ENCODE measurements at places on chromosomes 5 and 9. TPM values are rescaled to one million over a fixed set of nuclear protein-coding genes. Genes with fewer than 3 reads are reported as not detected.
A peak's percentile ranks its signal among the peaks of the same experiment; 100 is the strongest.

The PTGR1 gene
- total RNA-seq, result 86.2 TPM

GRCh38 chr5:78597974-78598371 is 50.6 kb downstream of the LHFPL2 start:
- no peaks in the 10 kb centered on the region for H3K27me3 ChIP-seq
- no peak overlapping the region for H3K4me3 ChIP-seq
- DNase-seq, result no peak
- H3K4me1 ChIP-seq, result peaks cover 14% of the 10 kb centered on the region
- no peak overlapping the region for H3K27ac ChIP-seq

DNA sequence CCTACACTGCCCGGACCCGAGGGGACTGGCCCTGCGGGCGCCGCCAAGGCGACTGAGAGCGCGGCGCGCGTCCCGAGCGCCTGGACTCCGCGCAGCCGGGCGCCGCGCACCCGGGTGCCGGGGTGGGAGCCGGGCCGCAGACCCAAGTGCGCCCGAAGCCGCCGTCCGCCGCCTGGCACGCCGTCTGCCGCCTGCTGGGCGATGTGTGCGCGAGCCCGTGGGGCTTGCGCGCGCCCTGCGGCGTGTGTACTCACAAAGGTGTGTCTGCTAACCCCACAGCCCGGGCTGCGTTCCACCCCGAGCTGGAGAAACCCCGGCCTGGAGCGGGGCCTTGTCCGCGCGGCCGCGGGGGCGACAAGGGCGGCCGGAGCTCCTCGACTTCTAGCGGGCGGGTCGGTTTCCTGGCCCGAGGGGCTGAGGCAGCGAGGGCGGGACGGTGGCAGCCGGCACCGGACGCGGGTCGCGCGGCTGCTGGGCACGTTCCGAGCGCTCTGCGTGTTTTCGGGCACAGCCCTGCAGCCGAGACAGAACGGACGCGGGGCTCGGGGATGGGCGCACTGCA is 1.1 kb upstream of the ZSWIM6 start:
- H3K4me1 ChIP-seq, result peaks cover 18% of the 10 kb centered on the region
- peak overlapping the region; percentile 96 for H3K27ac ChIP-seq
- H3K4me3 ChIP-seq, result peak overlapping the region; percentile 97
- peak; percentile 88 for DNase-seq
- no peaks in the 10 kb centered on the region for H3K36me3 ChIP-seq

GRCh38 chr5:181205761-181206649 is 1.0 kb upstream of the TRIM7 start:
- peaks cover 4% of the 10 kb centered on the region for H3K4me1 ChIP-seq
- peak overlapping the region; percentile 87 for H3K27ac ChIP-seq
- no peaks in the 10 kb centered on the region for H3K27me3 ChIP-seq
- H3K4me3 ChIP-seq, result peak overlapping the region; percentile 53

- no peak for DNase-seq
- H3K27ac ChIP-seq, result no peak overlapping the region
- no peak overlapping the region for H3K4me3 ChIP-seq
- H3K27me3 ChIP-seq, result no peaks in the 10 kb centered on the region
Measured at GRCh38 chr5:169339869-169340268, 38.9 kb upstream of the SLIT3 start.

GRCh38 chr9:20022410-20022809 is 233.6 kb upstream of the SLC24A2 start:
- H3K4me1 ChIP-seq, result no peaks in the 10 kb centered on the region
- no peaks in the 10 kb centered on the region for H3K27me3 ChIP-seq
- no peak overlapping the region for H3K27ac ChIP-seq
- no peak overlapping the region for H3K4me3 ChIP-seq
- no peak for DNase-seq

- H3K4me3 ChIP-seq, result no peak overlapping the region
- DNase-seq, result no peak
- no peaks in the 10 kb centered on the region for H3K4me1 ChIP-seq
- H3K36me3 ChIP-seq, result no peaks in the 10 kb centered on the region
- no peaks in the 10 kb centered on the region for H3K27me3 ChIP-seq
Measured at GRCh38 chr9:4755026-4755609, 14.1 kb upstream of the AK3 start.

GRCh38 chr5:179766021-179766725 is 27.6 kb upstream of the LTC4S start:
- H3K27ac ChIP-seq, result peak overlapping the region; percentile 74
- peak; percentile 68 for DNase-seq
- H3K36me3 ChIP-seq, result peaks cover 34% of the 10 kb centered on the region
- peaks cover 22% of the 10 kb centered on the region for H3K4me1 ChIP-seq
- no peaks in the 10 kb centered on the region for H3K27me3 ChIP-seq
- no peak overlapping the region for H3K4me3 ChIP-seq

DNA sequence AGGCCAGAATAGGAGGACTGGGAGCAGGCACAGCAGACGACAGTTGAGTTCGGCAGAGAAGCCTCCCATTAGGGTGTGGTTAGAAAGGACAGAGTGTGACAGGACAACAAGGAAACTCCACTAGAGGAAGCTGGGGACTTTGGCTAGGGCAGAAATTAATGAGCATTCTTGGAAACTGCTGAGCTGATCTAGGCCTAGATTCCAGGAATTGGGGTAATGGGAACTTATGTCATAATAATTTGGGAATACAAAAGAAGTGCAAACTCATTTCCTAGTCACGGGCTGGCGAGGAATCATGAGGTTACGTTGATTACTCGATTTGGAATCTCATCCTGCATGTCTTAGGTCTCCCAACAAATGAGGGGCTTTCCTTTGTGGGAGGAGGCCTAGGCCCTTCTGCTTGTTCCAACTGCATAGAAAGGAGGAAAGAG is 144.6 kb upstream of the RPS23 start:
- no peaks in the 10 kb centered on the region for H3K36me3 ChIP-seq
- H3K4me3 ChIP-seq, result no peak overlapping the region
- no peaks in the 10 kb centered on the region for H3K27me3 ChIP-seq
- no peak for DNase-seq
- H3K4me1 ChIP-seq, result no peaks in the 10 kb centered on the region

The TUSC1 gene
- 45.7 TPM for total RNA-seq

- H3K27ac ChIP-seq, result no peak overlapping the region
- no peaks in the 10 kb centered on the region for H3K27me3 ChIP-seq
- no peak overlapping the region for H3K4me3 ChIP-seq
- no peaks in the 10 kb centered on the region for H3K36me3 ChIP-seq
- peaks cover 24% of the 10 kb centered on the region for H3K4me1 ChIP-seq
Measured at GRCh38 chr5:170630226-170630625, 126.4 kb downstream of the KCNIP1 start.

DNA sequence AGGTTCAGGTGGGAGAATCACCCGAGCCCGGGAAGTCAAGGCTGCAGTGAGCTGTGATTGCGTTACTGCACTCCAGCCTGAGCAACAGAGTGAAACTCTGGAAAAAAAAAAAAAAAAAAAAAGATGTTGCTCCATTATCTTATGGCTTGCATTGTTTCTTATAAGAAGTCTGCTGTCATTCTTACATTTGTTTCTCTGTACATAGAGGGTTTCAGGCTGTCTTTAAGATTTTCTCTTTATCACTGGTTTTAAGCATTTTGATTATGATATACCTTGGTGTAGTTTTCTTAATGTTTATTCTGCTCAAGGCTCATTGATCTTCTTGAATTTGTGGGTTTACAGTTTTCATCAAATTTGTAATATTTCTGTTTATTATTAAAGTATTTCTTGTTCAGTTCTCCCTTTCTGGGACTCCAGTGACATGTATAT is 35.2 kb downstream of the MVB12B start:
- DNase-seq, result no peak
- H3K4me1 ChIP-seq, result no peaks in the 10 kb centered on the region
- H3K27me3 ChIP-seq, result no peaks in the 10 kb centered on the region
- H3K36me3 ChIP-seq, result no peaks in the 10 kb centered on the region
- H3K27ac ChIP-seq, result no peak overlapping the region

The ZNG1A gene
- 4.7 TPM for total RNA-seq

GRCh38 chr5:40022057-40022456 is 597.3 kb upstream of the DAB2 start:
- H3K4me3 ChIP-seq, result no peak overlapping the region
- no peaks in the 10 kb centered on the region for H3K36me3 ChIP-seq
- H3K27me3 ChIP-seq, result no peaks in the 10 kb centered on the region
- no peak for DNase-seq

- H3K27ac ChIP-seq, result no peak overlapping the region
- no peaks in the 10 kb centered on the region for H3K4me1 ChIP-seq
- no peak overlapping the region for H3K4me3 ChIP-seq
- H3K27me3 ChIP-seq, result no peaks in the 10 kb centered on the region
- H3K36me3 ChIP-seq, result no peaks in the 10 kb centered on the region
Measured at GRCh38 chr9:82192211-82192610, 203.6 kb downstream of the SPATA31D1 start.

DNA sequence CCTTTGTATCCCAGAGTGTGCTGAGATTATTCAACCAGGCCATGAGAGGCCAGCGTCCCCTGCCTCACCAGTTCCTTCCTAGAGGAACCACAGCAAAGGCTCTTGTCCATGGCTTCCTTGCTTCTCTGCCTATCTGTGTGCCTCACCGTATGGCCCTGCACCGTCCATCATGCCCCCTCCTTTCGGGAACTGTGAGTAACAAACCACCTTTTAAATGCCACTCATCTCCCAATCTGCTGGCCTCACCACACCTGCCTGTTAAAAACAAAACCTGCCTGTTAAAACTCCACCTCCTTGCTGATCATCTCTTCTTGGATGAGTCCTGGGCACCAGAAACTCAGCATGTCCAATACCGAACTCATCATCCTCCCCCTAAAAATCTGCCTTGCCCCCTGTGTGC is 4.4 kb upstream of the OR2Y1 start:
- no peaks in the 10 kb centered on the region for H3K4me1 ChIP-seq
- H3K36me3 ChIP-seq, result no peaks in the 10 kb centered on the region
- H3K4me3 ChIP-seq, result no peak overlapping the region
- DNase-seq, result no peak

DNA sequence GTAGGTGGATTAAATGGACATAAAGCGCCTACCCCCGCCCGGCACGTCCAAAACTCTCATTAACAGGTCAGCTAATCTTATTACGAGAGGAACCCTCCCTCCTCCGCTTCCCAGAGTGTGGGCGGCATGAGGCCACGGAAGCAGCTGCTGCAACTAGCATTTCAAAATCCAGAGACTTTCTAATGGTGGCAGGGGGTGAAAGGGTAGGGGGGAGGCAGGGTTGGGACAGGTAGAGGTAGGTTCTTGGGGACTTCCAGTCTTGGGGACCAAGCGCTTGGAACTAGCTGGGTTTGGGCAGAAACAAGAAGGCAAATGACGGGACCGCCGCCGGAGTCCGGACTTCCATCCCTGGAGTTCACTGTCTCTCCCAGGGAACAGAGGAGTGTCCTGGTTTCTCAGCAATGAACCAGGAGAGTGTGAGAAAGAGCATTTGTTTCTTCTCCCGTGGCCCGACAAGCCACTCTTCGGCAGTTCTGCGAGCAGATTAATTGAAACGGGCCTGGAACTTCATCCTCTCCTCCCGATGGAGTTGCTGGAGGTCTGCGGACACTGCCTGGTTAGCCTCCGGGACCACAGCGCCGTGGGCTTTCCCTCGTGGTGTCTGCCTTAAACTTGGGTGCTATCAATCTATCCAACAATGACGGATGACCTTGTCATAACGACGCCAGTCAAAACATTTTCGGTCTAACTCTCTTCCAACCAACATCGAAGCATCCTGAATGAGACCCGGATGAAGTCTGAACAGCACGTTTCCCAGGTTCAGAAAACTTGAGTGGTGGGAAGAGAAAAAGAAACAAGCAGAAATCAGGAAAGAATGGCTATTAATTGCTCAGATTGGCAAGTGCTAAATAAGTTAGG is 1.6 kb upstream of the PRDM6 start:
- peak overlapping the region; percentile 99 for H3K27ac ChIP-seq
- no peak for DNase-seq
- no peaks in the 10 kb centered on the region for H3K27me3 ChIP-seq
- H3K4me3 ChIP-seq, result peak overlapping the region; percentile 97
- H3K4me1 ChIP-seq, result no peaks in the 10 kb centered on the region

GRCh38 chr5:2203774-2204173 is 321.0 kb upstream of the IRX4 start:
- no peak overlapping the region for H3K27ac ChIP-seq
- no peaks in the 10 kb centered on the region for H3K36me3 ChIP-seq
- no peak overlapping the region for H3K4me3 ChIP-seq

The ALDH1A1 gene
- total RNA-seq, result 43.9 TPM

DNA sequence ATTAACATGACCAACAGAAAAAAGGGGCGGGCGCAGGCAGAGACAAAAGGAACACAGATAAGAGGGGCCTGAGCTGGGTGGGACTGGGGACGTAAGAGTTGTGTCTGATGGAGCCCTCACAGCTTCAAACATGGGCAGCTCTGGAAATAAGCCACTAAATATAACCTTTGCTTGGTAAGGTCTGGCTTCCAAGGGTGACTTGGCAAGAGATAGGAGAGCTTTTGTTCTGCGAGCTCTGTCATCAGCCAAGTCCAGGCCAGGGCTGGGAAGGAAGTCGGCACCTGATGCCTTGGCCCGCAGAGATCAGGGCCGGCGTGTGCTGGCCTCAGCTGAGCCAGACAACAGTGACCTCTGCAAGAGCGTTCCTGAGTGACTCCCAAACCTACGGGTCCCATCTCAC is 11.8 kb downstream of the TRUB2 start:
- no peaks in the 10 kb centered on the region for H3K4me1 ChIP-seq
- H3K27me3 ChIP-seq, result no peaks in the 10 kb centered on the region
- DNase-seq, result no peak
- peaks cover 45% of the 10 kb centered on the region for H3K36me3 ChIP-seq
- no peak overlapping the region for H3K4me3 ChIP-seq
- H3K27ac ChIP-seq, result no peak overlapping the region

The IFNA16 gene
- total RNA-seq, result not detected

The ATG10 gene
- 8.4 TPM for total RNA-seq

The SPATA31C1 gene
- not detected for total RNA-seq

DNA sequence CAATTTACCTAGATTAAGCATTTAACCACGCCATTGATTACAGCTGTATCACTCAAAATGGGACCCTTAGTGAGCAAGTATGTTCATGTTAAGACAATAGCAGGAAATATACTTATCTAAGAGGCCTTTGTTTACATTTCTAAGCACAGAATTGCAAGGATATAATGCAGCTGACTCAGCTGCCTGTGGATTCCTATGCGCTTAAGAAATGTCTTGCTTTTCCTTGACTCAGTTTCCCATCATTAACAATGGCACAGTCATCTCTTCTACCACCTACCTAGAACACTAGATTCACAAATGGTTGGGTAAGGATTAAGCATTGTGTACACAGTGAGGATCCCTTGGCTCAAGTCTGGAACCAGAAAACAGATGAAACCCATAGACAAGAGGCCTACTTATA is 163.8 kb downstream of the TSSK1B start:
- DNase-seq, result no peak
- no peaks in the 10 kb centered on the region for H3K27me3 ChIP-seq
- H3K4me1 ChIP-seq, result no peaks in the 10 kb centered on the region

DNA sequence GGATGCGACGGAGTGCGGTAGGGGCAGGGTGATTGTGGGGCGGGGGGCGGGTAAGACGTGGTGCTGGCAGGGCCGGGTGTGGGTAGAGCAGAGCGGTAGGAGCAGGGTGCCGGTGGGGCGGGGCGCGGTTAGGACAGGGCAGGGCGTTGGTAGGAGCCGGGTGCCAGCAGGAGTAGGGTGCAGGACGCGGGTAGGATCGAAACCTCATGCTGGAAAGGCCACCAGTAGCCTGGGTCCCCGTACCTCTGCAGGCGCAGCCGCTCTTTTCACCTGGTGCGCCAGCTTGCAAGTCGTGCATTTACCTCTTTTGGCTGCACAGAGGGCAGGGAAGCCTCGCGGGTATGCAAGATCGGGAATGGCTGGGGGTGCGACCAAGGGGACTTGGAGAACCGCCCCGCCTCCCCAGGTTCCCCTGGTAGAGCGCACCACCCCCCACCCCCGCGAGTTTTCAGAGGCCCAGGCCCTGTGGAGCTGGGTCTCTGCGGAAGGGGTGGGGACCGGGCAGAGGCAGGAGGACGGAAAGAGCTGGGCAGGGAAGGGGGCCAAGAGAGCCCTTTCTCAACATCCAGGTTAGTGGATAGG is 104.8 kb upstream of the SIMC1 start:
- no peak overlapping the region for H3K27ac ChIP-seq
- no peaks in the 10 kb centered on the region for H3K36me3 ChIP-seq
- DNase-seq, result no peak
- H3K4me3 ChIP-seq, result no peak overlapping the region
- no peaks in the 10 kb centered on the region for H3K27me3 ChIP-seq

Measured in ascending aorta (tissue), 2 donors.